ENCODE measurements at places on chromosomes 7 and 10.

GRCh38 chr7:57399251-57399940 lies 50.6 kb upstream of the ZNF716 start:
- no peak for DNase-seq

GRCh38 chr10:114974625-114975024 lies 36.6 kb downstream of the TRUB1 start:
- DNase-seq, result no peak

DNA sequence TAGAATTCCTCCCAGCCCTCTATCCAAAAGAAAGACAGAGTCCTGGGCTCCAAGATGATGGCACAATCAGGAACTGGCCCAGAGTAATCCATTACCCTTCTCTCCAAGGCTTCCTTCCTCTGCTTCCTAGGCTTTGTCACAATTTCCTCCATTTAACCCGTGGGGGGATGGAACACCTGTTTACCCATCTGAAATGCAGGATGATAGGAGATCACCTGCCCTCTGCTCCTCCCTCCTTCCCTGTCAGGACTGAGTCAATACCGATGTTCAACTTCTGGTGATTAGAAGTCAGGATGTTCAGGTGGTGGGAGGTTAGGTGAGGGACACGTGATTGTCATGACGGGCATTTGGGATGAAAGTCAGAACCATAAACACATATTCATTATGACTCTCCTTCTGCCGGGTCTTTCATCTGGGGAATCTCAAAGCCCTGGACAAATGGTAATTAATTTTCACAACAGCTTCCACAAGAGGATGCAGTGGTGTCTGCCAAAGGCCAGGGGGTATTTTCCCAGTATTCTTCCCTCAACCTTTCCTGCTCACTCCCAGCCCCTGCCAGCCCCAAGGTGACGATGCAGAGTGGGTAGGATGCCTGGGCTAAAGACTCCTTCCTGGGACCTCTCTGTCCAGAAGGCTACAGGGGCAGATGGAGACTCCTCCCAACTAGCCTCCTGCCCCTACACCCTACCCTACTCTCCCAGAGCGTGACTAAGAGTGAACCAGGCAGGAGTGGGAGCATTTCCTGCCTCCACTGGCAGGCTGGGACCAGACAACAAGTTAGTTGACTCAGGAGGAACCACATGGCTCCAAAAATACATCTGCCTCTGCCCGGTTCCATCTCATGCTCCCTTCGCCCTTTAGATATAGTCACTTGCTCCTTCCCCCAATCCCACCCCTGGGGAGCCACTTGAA lies 27.9 kb downstream of the DUSP5 start:
- DNase-seq, result no peak

- no peak for DNase-seq
Observed at GRCh38 chr7:36203071-36203790, 50.2 kb downstream of the EEPD1 start.

GRCh38 chr10:14838582-14839304 lies 637 bp downstream of the HSPA14 start:
- peak; percentile 71 for DNase-seq

GRCh38 chr10:120034236-120034635 lies 141.7 kb downstream of the SEC23IP start:
- DNase-seq, result no peak

DNA sequence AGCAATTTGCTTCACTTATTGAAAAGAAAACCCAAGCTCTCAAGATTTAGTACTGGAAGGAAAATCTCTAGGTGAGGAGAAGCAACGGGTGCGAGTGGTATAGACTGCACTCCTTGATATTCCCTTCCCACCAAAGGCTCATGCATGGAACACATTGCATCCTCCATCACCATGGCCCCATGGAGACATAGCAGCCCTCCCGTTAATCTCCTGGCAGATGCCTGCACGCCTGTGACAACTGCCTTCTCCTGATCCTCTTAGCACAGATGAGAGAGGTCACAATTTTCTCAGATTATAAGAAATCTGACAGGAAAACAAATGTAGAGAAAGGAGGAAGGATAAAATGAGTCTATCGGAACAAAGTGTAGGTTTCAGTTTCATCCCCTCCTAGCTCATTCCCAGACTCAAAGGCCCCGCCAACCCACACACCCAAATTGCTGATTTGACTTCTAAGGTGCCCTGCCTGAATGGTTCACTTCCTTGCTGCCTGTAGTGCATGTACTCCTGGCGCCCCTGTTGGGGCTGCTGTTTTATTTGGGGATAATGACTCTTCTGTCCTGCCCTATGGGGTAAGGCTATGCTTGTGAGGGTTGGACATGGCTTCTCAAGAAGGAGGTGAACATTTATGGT lies 50.0 kb downstream of the PLXNA4 start:
- no peak for DNase-seq

- no peak for DNase-seq
Observed at GRCh38 chr7:50558294-50559053, 6.7 kb downstream of the DDC start.

- DNase-seq, result no peak
Observed at GRCh38 chr7:95715274-95715673, 57.1 kb upstream of the DYNC1I1 start.

DNA sequence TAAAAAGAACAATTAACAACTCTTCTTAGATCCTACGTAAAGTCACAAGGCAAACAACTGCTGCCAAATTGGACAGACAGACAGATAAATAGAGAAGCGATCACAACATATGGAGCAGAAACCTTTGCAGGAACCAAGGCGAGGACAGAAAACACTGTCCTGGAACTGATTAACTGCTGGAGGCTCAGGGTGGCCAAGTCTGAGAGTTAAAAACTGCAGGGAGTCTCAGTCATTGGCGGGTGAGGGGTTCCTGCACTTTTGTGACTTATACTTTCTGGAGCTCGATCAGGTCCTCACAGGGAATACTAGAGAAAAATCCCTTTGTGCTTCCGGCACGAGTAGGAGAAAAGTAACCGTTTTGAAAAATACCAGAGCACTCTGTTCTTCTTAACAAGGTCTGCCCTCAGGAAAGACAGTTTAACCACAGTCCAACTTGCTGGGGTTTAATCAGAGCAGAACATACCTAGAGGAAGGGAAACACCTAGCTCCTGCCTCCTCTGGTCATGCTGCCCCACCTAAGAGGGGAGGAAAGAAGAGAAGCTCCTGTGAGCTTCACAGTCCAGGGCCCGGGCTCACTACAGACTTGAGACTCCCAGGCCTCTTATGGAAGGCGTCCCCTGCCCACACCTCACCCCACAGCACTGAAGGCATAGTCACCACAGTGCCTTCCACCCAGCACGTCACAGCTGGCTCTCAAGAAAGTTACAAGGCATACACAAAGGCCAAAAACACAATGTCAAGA lies 74.9 kb downstream of the LARP4B start:
- DNase-seq, result no peak

GRCh38 chr10:94640562-94640961 lies 43.0 kb upstream of the CYP2C18 start:
- no peak for DNase-seq

- DNase-seq, result no peak
Observed at GRCh38 chr7:102140952-102141370, 145.7 kb upstream of the SH2B2 start.

GRCh38 chr7:143902332-143902899 lies 440 bp upstream of the TCAF1 start:
- DNase-seq, result no peak

- DNase-seq, result no peak
Observed at GRCh38 chr10:114083040-114083439, 39.4 kb downstream of the ADRB1 start.

GRCh38 chr7:75993689-75994387 lies 557 bp downstream of the TMEM120A start:
- DNase-seq, result peak; percentile 69

DNA sequence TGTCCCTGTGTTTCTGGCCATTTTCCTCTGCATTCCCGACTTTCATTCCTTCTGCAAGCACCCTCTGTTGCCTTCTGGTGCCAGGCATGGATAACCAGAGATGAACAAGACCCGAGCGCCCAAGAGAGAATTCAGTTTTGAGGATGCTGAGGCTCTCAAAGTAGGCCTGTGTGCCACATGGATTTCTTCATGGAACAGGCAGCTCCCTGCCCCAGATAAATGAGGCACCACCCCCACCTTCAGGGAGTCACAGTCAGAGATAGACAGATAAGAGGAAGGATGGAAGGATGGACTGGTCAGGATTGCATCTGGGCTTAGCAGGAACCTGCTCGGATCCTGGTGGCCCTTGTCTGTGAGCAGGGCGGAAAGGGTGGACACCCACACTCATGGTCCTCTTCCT lies 49.4 kb downstream of the ADCYAP1R1 start:
- DNase-seq, result no peak

DNA sequence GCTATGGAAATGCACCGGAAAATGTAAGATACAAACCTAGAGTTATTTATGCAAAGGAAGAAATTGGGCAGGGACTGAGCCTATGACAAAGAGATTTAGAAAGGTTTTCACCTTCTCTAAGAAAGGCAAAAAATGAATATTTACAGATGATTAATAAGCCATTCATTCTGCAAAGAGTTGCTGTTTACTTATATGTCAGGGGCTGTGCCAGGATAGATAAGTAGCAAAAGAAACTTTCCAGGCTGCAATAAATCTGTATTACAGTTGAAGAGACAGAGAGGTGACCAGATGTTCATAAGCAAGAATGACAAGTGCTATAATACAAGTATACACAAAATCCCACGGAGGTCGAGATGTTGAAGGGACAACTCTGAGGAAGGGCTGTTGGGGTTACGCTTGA lies 299.6 kb downstream of the CALN1 start:
- no peak for DNase-seq

DNA sequence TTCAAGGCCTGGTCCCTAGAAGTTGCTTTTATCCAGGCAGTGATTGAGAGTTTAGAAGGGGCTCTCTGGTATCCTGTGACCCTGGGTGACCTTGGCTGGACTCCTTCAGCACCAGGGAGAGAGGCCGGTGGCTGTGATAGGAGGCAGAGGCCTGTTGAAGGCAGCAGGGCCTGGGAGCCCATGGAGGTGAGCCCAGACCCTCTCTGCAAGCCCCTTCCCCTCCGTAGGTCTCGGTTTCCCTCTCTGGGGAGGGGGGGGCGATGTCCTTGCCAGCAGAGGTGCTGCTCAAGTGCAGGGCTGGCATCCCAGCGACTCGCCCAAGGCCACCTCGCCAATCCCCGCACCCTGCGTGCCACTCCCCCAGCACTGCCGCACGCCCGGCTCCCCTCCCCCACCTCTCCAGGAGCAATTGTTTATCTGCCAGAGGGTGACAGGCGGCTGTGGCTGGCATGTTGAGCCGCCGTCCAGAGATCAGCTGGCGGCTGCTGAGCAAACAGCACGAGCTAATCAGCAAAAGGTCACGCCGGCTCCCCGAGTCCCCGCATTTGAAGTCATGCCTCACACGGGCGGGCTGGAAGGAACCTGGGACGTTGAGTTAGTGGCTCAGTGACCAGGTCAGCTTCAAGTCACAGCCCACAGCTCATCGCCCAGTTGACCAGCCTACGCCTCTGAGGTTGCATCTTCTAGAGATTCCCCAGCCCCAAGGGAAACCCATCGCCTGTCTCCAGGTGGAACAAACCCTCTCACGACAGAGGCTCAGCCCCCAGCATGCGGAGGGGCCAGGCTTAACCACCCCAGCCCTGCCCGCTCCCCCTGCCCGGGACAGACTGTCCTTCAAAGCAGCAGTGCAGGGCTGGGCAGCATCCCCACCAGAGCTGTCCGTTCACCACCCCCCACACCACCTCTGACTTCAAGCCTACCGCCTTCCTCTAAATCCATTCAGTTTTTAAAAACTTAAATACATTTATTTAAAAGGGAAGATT lies 43.7 kb downstream of the ELFN1 start:
- no peak for DNase-seq

DNA sequence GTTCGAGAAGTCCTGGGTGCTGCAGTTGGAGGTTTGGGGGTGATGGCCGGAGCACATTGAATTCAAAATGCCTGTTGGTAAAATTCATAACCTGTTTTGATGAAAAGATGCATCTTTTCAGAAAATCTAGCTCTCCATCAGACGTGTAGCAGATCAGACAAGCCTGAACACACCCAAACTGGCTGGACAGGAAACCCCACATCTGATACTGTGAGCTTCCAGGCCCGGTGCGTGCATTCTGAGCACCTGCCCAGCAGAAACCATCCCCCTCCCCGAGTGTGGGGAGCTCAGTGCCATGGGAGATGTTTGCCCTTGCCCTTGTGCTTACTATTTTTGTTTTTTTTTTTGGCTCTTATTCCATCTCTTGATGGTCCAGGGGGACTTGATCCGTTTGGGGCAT lies 417.1 kb downstream of the TCERG1L start:
- no peak for DNase-seq

DNA sequence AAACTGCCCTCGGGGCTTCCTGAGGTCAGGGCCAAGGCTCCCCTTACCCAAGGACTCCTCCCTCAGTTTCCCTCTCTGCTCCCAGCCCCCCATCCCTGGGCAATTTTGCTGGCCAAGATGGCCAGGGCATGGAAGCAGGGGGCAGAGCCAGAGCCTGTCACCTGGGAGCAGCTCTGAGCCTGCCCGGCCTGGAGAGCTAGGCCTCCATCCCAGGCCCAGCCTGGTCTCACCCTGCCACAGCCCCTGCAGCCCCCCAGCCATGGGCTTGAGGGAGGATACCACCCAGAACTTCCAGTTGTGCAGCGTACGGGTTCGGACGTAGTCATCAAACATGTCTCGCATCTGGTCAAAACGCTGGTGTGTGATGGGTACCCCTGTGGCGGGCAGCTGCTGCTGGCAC lies 17.0 kb upstream of the TBL2 start:
- no peak for DNase-seq

- peak; percentile 41 for DNase-seq
Observed at GRCh38 chr7:71239586-71240268, 107.8 kb downstream of the GALNT17 start.

DNA sequence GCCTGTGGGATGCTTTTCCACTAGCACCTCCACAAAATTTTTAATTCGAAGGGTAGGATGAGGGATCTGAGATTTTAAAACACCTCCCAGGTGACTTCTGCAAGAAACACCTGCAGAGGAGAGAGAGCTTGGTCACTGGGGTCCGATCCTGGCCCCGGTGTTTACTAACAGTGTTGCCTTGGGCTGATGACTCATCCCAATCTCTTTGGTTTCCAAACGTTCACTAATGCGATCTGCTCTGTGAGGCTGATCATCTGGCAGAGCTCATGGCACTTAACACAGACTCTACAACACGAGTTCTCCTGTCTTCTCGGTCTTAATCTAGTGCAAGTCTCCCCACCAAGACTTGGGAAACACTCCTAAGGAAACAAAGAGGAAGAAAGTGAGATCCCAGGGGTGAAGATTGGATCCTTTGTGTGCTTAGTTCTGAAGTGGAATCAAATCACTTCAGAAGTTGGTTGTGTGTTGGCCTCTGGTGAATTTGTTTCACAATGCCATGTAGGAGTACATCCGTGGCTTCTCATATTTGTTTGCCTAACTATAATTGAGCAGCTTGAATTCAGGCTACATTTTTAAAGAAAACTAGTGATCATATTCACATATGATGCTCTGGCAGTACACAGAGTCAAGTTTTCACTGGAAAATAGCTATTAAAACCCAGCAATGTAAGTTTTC lies 407.9 kb downstream of the NRG3 start:
- DNase-seq, result no peak

GRCh38 chr10:129715805-129716204 lies 248.3 kb downstream of the EBF3 start:
- DNase-seq, result peak; percentile 6

DNA sequence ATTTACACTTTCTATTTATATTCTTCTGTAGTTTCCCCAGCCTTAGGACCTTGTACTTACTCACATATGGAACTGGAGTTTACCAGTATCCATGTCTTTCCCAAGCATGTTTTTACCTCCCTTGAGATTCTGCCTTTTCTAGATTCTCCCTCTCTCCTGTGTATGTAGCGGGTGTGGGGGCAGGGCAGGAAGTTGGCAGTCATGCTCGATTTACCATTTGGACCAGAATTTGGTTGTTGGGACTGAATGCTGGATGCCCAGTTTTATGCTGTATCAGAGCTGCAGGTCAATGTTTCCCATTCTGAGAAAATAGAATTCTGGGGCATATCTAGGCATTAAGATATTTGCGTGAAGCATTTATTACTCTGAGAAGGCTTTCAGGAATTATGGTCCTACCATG lies 14.2 kb downstream of the INPP5F start:
- no peak for DNase-seq
